ENCODE measurements at places on chromosomes 5 and 9.

DNA sequence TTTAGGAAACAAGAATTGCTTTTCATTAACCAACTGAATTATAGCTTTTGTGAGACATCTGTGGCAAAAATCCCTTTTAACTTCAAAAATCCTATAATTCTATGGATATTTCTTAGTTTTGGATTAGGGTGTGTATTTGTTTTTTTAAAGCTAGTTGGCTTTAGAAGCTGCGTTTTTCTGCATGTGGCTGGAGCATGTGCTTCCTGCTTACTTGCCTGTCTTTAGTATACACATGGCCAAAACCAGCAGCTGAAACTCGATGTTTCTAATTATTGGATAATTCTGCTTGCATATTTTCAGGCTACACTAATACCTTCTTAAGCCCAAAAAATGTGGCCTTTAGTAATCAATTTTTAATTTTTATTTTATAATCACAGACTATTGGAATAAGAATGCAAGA, 8.9 kb downstream of the RECK start:
- DNase-seq: no peak

- DNase-seq: no peak
Measured at GRCh38 chr9:92425474-92425873, 1.2 kb upstream of the OMD start.

- no peak for DNase-seq
Measured at GRCh38 chr9:137007108-137007815, 10.9 kb upstream of the CLIC3 start.

- no peak for DNase-seq
Measured at GRCh38 chr5:21687621-21688020, 1165.5 kb downstream of the CDH12 start.

DNA sequence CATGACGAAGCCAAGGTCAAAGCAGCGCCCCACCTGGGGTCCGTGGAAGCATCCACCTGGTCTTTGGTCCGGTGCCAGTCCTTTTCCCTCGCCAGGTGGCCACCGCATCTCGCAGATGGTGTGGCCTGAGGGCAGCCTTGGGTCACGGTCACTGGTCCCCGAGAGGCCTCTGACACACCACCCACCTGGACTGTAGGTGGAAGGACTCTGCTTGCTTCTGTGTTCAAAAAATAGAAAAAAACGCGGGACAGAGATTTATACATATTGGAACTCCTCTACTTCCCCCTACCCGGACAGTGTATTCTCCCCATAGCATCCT, 466 bp upstream of the TTC39B start:
- DNase-seq: no peak

GRCh38 chr9:101022704-101023103, 5.8 kb upstream of the PLPPR1 start:
- DNase-seq: no peak

DNA sequence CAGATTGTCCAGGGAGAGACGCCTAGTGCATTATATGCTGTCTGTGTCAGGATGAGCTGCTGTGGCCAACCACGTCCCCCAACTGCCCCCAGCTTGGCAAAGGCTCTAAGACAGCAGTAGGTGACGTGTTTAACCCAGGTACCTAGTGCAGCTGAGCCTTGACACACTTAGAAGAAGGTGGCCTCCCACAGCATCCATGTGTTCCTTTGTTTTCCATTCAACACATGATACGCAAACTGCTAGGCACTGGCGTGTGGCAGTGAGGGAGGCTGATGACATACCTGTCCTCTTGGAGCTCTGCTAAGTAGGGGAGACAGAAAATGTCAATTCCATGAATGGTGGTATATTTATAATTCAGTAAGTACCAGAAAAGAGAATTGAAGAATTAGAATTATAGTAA, 291.7 kb downstream of the NR3C1 start:
- DNase-seq: no peak

GRCh38 chr9:134768709-134769351, 111.8 kb upstream of the FCN2 start:
- DNase-seq: no peak

DNA sequence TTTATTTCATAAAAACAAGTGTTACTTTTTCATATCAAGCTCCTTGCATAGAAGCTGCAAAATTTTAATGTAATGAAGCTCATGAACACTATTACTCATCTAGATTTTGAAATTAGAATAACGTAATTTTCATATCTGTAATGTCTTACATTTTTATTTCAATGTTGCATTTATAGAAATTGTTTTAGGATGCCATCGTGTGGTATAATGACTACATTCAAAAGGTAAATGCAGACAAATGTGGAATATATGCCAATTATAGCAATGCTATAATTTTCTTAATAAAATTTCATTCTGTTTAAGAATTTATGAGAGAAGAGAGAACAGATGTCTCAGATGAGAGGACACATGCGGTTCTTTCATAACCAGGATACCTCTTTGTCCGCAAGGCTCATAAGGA, 230.2 kb downstream of the TMEM232 start:
- DNase-seq: no peak

- no peak for DNase-seq
Measured at GRCh38 chr5:134975078-134975715, 7.5 kb downstream of the CATSPER3 start.

GRCh38 chr5:121707178-121707577, 144.5 kb upstream of the FTMT start:
- no peak for DNase-seq

- DNase-seq: no peak
Measured at GRCh38 chr9:33101104-33101951, 24.9 kb upstream of the SMU1 start.

DNA sequence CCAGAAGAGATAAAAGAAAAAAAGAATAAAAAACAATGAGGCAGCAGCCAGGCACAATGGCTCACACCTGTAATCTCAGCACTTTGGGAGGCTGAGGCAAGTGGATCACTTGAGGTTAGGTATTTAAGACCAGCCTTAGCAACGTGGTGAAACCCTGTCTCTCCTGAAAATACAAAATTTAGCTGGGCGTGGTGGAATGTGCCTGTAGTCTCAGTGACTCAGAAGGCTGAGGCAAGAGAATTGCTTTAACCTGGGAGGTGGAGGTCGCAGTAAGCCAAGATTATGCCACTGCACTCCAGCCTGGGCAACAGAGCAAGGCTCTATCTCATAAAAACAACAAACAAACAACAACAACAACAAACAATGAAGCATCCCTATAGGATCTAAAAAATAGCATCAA, 121.5 kb downstream of the HMHB1 start:
- DNase-seq: no peak

All from CD4-positive, alpha-beta T cell treated with Interleukin-4 for 4 hours (primary cell).